ENCODE measurements at places on chromosomes 13 and 19.
A peak's percentile ranks its signal among the peaks of the same experiment; 100 is the strongest.

DNA sequence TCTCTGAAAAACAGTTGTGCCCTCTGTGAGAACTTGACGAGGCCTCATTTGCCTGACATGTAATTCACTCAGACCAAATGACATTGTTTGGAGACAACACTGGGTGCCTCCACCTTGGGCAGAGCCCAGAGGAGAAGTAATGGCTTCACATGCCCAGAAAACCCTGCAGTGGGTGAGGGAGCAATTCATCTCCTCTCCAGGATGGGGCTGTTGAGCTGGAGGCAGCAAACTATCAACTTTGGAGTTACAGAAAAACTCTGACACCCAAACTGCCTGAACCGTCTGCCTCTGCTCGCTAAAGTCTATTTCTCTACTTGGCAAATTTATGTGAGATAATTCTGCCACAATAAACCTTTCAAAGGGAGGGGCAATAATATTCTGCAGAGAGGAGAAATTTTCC is 146.9 kb downstream of the DCLK1 start:
- no peak for DNase-seq

DNA sequence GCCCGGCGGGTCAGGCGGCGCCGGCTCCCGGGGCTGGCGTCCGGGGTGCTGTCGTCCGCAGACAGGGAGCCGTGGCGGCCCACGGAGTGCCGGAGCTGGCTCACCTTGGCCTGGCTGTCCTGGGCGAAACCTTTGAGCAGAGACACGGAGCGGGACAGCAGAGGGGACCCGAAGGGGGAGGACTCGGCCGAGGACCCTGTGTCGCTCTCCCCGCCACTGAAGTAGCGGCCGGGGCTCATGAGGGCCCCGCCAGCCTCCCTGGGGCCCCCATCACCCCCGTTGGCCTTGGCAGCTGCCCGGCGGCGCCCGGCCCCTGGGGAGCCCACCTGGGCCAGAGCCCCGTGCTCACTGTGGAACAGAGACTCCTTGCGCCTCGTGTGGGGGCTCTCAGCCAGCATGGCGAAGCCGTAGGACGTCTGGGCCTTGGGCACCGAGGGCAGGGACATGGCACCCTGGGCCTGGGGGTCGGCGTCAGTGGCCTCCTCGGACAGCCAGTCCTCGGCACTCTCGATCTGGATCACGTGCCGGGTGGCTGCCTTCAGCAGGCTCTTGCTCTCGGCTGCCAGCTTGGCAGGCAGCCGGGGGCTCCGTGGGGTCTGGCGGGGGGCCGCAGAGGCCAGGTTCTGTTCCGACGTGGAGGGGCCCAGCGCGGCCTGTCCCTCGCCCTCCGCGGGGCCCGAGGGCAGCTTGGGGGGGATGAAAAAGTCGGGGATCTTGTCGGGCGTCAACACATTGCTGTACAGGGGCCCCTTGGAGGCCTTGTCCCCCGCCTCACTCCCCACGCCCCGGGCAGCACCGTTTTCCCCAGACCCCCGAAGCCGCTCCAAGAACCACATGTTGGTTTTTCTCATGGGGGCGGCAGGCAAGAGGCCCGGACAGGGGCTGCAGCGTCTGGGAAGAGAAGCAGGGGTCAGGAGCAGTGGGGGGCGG is 1.2 kb downstream of the C2CD4C start:
- DNase-seq: no peak

DNA sequence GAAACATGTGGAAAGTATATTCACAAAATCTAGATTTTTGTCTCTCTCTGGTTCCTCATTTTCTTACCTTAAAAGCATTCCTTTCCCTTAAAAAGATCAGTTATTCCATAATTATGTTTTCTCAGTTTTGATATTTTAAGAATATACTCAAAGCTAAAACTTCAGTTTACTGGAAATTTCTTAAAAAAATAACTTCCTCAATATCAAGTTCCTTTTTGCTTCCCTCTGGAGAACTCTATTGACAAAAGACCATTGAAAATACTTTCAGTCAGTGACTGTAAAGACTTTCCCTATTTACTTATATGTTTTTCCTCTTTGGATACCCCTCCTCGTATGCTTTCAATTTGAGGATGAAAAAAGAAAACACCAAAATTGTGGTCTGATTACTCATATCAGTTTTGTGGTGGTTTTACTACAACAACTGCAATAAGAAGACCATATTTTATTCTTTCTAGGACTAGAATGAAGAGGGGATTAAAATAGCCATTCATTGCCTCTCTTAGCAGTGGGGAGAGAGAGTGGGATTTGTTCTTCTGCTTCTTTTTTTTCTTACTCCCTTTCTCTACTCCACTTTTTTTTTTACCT is 113.2 kb downstream of the ESD start:
- DNase-seq: no peak

- DNase-seq: no peak
Observed at GRCh38 chr13:103969520-103970050, 903.4 kb upstream of the SLC10A2 start.

DNA sequence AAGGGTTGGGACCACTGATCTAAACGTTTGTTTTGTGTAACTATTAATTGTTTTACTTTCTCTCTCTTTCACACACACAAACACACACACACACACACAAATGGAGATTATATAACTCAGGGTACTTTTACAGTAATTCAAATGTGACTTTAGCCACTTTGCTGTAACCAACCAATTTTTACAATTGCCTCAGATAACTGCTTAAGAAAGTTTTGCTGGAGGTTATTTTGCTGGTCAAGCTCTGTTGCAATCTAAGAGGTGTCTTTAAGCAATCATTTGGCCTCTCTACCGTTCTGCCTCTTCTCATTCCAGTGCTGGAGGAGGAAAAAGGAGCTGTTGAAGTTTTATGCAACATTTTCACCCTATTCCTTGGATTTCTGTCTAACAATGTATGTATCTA is 63.0 kb downstream of the TBC1D4 start:
- DNase-seq: no peak

- no peak for DNase-seq
Observed at GRCh38 chr19:48628486-48629296, 8.5 kb downstream of the DBP start.

- DNase-seq: no peak
Observed at GRCh38 chr13:95212983-95213850, 88.0 kb downstream of the ABCC4 start.

DNA sequence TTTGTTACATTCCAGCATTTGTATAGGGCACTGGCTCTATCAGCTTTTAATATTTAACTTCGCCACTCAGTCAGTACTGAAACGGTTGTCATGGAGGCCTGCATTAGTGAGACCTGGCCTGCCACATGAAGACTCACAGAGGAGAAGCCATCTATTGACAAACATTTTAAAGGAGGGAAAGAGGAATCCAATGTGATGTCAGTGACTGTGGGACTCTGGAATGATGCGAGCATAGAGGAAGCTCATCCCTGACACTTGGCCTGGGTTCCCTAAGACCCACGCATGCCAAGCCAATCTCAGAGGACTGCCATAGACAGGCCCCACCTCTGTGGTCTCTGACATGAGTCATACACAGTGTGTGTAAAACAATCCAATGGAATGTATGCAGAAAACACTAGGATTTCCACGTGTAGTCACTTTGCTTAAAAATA is 7.9 kb upstream of the DPY19L3 start:
- DNase-seq: no peak

DNA sequence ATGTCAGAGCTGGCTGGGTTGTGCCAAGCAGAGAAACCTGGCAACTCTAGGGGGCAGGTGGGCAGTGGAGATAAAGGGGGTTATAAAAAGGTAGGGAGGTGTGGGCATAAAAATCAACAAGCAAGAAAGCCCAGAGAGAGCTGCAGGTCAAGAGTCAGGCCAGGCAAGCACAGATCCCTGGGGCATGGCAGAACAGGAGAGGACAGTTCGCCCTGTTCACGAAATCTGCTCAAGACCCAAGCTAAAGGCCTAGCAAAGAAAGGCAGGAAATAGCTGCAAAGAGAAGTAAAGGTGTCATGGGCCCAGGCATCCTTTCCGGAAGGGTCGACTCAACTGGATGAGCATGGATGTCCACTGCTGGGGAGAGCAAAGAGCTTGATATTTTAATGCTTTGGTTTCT is 3.4 kb downstream of the MBNL2 start:
- DNase-seq: peak; percentile 31

GRCh38 chr19:48540110-48540509 is 11.9 kb upstream of the SULT2B1 start:
- DNase-seq: no peak

- no peak for DNase-seq
Observed at GRCh38 chr13:113947311-113948033, 26.4 kb downstream of the C13orf46 start.

DNA sequence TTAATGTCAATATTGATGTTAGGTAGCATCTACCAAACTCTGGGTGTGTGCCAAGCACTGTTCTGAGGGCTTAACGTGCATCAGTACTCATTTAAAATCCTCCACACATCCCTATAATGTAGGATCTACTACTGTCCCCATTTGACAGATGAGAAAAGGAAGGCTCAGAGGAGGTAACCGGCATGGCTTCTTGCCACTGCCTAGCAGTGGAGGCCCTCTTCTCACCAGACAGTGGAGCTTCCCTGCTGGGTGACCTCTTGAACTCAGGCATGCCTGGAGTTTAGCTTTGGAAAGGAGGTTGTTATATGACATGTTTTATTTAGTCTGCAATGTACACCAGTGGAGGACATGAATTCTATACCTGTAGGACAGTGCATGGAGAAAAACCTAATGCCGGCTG is 2.1 kb downstream of the SPATA13 start:
- no peak for DNase-seq

DNA sequence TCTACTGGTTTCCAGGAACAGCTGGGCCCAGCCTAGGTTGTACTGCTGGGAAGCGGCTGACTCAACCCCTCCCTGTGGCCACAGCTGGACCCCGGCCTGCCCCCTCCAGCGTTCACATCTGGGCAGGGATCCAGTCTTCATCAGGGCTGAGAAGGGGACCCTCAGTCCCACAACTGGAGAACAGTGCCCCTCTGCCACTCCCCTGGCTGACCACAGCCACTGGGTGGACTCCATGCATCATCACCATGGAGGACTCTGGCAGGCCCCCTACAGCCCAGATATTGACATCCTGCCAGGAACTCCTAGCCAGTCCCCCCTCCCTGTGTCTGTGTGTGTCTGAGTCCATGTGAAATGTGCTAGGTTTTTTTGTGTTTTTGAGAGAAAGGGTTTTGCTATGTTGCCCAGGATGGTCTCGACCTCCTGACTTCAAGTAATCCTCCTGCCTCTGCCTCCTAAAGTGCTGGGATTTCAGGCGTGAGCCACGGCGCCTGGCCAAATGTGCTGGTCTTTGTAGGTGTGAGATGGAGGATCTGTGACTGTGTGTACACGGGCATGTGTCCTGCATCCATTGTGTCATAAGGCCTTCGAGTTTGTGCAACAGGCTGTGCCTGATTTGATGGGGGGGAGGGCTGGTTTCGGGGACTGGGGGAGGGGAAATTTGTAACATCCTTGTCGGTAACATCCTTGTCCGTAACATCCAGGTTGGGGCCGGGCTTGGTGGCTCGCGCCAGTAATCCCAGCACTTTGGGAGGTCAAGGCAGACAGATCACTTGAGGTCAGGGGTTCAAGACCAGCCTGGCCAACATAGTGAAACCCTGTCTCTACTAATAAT is 4.0 kb upstream of the HOOK2 start:
- DNase-seq: no peak

GRCh38 chr19:41745756-41746155 is 9.6 kb upstream of the CEACAM6 start:
- DNase-seq: no peak

- DNase-seq: no peak
Observed at GRCh38 chr13:113579686-113580085, 4.9 kb upstream of the TFDP1 start.

DNA sequence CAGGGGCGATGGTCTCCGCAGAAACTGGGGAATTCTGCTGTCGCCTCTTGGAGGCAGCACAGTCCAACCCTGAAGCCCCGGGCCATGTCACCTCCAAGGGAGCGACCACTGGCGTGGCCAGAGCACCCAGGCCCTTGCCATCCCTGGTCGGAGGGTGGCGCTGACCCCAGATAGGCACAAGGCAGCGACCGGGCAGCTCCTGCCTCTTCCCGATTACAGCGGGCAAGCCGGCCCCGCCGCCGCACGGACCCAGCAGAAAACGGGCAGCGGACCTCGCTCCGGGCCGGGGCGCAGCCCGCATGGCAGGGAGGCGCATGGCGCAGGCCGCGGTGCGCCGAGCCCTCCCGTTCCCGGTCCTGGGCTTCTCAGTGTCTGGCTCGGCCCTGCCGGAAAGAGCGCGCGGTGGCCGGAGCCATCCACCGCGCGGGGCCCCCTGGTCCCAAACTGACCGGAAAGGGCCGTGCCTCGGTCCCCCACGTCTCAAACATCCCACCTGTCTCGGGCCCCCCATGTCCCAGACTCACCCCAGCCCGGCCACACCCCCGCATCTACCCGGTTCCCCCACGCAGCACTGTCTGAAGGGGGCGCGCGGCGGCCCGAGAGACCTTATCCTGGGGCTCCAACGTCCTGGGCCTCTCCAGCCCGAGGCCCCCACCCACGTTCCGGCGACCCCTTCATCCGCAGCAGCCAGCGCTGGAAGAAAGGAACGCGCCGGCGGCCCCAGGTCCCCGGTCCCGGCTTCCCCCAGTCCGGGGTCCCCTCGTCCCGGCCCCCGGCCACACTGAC is 727 bp downstream of the CERS1 start:
- DNase-seq: no peak

Measured in CD8-positive, alpha-beta memory T cell (primary cell).